ENCODE measurements at places on chromosomes 11 and 22.

- DNase-seq = no peak
Measured at GRCh38 chr11:87666730-87667129, 508.5 kb downstream of the RAB38 start.

DNA sequence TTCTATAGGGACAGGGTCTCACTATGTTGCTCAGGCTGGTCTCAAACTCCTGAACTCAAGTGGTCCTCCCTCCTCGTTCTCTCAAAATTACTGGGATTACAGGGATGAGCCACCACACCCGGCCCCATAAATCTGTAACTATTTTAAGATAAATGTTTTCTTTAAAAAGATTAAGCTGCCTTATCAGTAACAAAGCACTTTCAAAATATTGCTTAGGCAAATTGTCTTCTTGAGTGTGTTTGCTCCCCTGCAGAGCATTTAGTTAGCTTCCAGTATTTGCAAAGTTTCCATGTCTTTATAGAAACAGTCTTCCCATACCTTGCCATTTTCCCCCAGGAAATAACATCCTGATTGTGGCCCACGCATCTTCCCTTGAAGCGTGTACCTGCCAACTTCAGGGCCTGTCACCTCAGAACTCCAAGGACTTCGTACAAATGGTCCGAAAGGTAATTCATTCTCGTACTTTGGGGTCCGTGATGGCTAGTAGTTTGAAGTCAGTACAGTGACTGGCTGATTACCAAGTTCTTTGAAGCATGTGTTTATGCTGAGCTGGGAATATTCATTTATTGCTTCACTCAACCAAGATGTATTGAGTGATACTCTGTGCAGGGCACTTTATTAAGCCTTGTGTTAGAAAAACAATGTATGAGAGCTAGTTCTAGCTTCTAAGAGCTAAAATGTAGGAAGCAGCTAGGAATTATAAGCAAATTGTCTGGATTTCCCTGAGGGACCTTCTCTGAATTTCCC, 30.4 kb upstream of the CRTAM start:
- DNase-seq = no peak

DNA sequence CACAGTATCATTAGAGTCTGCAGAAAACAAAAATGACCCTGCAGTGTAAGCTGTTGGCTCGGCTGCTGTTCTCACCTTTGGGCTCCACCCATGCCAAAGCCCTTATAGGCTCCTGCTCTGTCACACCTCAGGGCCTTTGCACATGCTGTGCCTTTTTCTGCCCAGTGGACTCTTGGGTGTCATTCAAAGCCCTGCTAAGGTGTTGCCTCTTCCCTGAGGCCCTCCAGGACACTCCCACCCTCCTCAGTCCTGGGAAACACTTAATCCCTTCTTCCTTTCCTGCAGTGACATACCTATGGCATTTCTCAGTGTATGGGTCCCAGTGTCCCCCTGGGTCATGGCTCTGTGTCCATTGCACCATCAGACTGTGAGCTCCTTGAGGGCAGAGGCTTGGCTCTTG, 29.1 kb upstream of the CACNG2 start:
- no peak for DNase-seq

DNA sequence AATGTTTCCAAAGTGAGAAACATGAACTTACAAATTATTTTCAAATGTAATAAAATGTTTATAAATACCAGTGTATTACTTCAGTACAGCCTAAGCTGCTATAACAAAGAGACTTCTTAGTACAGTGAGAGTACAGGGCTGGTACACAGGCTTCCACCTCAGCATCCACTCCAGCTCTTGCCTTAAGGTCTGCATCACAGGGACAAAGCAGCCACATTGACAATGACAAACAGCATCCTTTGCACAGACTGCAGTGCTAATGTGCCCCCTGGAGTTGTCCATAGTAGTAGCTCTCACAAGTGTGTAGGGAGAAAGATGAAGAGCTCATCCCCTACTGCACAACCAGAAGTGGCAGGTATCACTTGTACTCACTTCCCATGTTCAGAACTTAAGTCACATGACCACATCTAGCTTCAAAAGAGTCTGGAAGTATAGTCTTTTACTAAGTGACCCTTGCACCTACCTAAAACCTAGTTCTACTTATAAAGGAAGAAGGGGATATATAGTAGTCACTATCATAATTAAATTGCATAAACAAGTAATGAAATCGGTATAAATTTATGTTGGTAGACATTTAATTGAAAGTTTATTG, 10.7 kb upstream of the LIPT2 start:
- no peak for DNase-seq

DNA sequence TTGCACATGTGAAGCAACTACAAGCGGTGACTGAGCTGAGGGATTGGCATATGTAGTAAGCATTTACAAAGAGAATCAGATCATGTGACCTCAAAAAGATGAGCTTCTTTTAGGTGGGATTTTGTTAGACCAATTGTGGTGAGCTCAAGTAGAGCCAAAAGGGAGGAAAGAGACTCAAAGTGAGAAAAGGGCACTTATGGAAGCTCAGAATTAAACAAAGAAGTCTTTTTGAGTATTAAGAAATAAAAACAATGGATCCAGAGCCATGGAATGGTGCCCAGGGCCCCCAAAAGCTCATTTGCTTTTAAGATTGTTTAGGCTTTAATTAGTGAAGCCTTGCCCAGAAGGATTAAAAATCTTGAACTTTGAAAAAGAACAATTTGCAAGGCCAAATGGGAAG, 246.7 kb upstream of the MPPED2 start:
- DNase-seq = no peak

- DNase-seq = no peak
Measured at GRCh38 chr11:117841551-117842031, 17.0 kb upstream of the FXYD2 start.
